ENCODE measurements at places on chromosomes 3 and 15.

GRCh38 chr15:26166429-26166828, 303.3 kb upstream of the ATP10A start:
- DNase-seq = no peak

DNA sequence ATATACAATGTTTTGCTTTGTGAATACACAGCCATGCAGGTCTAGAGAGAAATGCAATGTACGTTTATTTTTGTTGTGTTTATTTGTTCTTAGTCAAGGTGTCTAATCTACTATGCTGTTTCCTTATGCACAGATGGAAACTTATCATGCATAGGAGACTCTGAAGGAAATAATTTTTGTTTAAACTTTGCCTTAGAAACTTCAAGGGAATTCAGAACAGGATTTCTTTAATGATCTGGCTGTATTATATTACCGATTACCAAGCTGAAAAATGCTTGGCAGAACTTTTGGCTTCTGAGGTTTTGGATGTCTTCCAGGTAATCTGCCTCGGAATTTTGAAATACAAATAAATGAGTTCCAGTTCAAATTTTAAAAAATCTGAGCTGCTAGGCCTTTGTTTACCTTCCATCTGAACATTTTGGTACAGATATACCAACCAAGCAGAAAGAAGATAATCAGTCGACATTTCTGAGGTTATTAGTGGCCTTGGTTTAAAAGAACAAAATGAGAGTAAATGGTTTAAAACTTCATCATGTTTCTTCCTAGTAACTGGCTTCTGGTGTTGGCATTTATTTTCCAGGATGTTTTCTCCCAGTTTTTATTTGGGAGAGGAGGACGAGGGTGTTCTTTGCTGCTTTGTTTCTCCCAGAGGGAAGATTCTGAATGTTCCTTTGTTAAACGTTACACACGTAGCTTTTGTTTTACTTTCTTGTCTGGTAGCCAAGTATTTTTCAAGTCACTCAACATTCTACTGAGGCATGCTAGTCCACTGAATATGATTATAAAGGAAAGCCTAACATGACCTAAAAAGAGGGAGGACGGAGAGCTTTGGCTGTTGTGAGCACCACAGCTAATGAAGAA, 421.8 kb upstream of the TBL1XR1 start:
- peak; percentile 91 for DNase-seq

- no peak for DNase-seq
Observed at GRCh38 chr3:37375184-37376127, 201.1 kb upstream of the LRRFIP2 start.

DNA sequence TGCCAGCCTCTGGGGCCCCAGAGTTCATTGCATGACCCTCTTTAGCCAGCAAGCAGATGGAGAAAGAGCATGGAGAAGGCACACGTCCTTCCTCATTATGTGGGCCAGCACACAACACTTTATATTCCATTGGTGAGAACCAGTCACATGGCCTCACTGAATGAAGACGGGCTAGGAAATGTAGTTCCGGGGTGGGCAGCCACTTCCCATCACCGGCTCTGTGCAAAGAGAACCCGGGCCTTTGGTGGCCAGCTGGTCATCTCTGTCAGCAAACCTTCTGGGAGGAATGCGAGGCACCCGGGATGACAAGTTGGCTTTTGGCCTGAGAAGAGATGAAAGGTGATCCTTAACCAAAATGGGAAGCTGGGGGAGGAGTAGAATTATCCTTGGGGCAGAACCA, 90.2 kb upstream of the VGLL4 start:
- no peak for DNase-seq

DNA sequence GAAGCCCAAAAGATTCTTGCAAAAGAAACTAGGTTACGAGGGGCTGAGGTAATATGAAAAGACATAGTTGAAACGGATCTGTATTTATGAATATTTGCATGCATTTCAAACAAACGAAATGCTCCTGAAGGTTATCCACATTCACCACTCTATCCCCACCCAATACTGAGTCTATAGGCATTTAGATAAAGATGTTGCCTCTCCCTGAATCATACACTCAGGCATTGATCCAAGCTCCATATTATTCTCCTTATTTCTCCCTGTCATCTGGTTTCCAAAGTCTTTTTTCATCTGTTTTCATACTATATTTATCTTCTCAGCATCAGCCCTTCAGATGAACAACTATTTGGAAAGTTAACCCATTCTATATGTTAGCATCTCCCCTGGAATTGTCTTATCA, 492.5 kb upstream of the TGFBR2 start:
- DNase-seq = peak; percentile 9

DNA sequence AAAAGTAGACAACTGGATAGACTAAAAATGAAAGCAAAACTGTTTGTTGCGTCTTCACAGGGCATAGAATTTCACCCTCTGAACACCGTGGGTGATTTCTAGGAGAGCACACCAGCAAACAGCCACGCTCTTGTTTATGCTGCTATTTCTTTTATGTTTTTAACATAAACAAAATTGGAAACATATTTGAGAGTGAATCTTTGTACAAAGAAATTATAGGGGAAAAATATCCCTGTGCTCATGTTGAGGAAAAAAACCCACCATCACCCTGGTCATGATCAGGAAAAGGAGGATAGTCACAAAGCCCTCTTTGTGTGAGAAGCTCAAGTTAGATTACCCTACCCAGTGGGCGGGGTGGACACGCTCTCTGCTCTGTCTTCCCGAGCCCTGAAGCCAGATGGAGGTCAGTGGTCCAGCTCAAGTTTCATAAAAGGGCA, 313.3 kb downstream of the SATB1 start:
- peak; percentile 24 for DNase-seq

DNA sequence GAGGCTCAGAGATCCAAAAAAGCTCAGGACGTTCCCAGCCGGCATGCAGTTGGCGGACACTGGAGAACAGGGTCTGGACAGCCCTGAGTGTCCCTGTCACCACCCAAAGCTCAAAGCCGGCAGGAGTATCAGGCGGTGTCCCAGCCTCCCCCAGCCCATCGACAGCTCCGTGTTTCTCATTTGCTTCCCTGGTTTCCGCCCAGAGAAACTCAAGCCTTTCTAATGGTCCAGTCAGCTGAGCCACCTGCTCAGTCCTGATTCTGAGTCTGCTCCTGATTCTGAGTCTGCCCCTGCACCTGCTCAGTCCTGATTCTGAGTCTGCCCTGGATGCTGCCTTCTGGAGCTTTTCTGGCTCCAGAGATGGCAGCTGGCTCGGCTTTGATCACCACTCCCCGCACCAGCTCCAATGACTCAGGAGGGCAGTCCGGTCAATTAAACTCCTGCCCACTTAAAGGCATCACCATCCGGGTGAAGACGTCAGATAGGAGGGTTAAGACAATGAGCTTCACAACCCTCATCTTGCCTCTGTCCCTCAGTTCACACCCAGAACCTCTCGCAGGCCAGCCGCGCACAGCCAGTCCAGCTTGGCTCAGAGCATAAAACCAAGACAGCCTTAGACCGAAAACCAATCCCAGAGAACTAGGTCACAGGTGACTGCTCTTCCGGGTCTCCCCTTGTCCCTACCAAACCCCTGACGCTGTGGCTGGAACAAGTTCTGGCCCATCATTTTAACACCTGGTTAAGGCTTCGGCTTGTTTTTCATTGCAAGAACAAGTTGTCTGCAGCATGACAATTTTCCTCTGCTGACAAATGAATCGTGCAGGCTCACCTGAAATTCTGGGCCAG, 6.8 kb downstream of the PCSK6 start:
- no peak for DNase-seq

DNA sequence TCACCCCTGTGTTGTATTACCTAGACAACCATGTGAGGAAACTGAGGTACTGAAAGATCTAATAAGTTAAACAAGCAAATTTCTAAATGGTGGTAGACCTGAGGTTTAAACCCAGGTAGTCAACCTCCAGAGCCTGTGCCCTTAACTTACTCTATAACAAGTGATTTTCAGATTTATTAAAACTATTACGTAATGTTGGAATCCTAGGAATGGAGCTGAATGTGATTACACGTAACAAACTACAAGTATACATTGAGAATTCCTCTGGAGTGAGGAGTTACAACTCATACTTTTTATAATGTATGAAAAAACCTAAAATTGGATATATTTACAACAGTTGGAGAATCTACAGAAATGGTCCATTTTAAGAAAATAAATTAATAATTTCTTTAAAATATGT, 18.0 kb downstream of the FAM98B start:
- no peak for DNase-seq
